ENCODE measurements at places on chromosomes 5 and 9.

DNA sequence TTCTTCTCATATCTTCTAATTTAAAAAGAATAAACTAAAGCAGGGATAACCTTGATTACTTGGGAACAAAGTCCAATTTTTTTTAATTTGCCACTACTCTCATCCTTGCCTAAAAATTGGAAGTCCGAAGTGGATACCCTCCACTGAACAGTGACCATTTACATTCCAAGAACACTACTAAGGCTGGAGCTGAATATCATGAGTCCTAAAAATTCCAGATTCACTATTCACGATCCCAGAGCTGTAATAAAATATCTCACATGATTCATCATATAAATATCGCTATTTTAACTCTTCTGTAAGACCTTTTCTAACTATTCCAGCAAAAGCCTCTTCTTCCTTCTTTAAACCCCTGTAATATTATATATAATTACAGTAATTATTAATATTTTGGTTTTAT, 57.4 kb downstream of the ATPSCKMT start:
- DNase-seq = no peak

GRCh38 chr9:81650586-81651515, 38.5 kb downstream of the TLE1 start:
- DNase-seq = no peak

DNA sequence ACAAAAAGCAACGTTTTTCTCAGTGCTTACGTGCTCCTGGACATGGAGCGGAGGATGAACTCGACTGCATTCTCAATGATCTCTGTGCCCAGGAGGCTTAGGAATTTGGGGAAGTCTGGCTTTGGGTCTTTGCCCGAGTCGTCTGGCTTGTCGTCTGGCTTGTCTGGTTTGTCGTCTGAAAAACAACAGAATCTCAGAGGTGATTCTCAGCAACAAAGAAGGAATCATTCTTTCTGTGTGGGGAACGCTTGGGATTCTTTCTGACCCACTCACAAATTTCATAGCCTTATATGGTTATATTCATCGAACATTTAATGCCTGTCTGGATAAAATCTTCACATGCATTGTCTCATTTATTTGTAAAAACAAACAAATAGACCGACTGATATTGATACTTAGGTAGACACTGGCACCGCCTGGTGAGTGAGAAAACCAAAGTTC, 4.7 kb downstream of the C5orf46 start:
- DNase-seq = no peak

DNA sequence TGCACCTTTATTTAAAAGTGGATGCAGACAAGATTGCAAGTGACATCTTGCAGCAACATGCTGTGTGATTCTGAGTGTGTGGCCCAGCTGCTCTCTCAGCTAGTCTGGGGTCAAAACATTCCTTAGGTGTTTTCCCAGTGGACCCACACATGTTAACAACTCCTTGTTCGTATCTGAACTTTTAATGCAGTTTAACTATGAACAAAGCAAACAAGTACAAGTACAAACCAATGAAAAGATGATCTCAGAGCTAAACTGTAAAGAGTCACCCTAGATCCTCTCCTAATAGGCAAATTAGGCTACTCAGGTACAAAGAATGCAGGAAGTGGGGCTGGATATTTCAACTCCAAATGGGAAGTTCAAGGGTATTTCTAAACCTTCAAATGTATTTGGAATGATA, 108.4 kb downstream of the ENTREP1 start:
- DNase-seq = no peak

GRCh38 chr5:16877267-16877935, 58.7 kb downstream of the MYO10 start:
- DNase-seq = no peak

- DNase-seq = no peak
Measured at GRCh38 chr5:5983261-5983980, 394.9 kb downstream of the MED10 start.

- DNase-seq = no peak
Measured at GRCh38 chr9:129177443-129177790, 644 bp downstream of the IER5L start.

DNA sequence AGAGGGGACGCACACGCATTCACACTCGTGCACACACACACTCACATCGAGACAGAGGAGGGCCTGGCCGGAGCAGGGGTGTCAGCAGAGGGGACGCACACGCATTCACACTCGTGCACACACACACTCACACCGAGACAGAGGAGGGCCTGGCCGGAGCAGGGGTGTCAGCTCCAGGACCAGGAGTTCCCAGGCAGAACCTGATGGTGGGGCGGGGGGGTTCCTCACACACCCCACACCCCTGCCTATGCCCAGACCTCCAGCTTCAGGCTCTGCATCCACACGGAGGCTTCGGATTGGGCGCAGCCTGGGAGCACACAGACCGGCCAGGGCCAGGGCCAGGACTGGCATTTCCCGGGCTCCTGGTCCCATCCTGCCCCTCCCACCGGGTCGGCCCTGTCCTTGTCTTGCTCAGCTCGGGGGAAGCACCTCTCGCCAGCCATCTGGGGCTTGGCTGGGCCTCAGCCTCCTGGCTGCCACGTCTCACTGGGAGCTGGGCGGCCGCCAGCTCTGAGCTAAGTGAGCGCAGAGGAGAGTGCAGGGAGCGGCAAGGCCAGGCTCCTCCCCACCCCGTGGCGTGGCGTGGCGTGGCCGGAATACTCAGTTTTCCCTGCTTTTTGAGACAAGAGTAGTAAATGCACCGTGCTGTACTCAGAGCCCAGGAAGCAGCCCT, 31.3 kb downstream of the ADAMTS2 start:
- DNase-seq = no peak

DNA sequence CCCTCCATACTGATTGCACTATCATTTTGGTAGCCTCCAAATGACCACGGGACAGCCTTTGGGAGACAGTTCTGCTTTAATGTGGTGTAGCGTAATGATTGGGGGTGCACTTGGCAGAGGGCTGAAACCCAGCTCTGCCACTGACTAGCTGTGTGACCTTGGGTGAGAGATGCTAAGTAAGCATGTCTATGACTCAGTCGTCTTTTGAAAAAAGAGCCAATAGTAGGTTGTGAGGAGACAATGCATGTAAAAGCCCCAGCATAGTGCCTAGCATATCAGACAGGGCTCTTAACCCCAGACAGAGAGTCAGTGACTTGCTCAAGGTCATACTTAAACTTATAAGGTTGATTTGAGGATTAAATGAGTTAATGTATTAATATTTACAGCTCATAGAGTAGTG, 18.0 kb upstream of the CXCL14 start:
- no peak for DNase-seq
